ENCODE measurements at places on chromosomes 11 and 22. TPM values are rescaled to one million over a fixed set of nuclear protein-coding genes. Genes with fewer than 3 reads are reported as not detected.

ISX gene
- total RNA-seq, result not detected

TSPAN32 gene
- not detected for total RNA-seq

OR4S1 gene
- not detected for total RNA-seq

QSER1 gene
- 24.3 TPM for total RNA-seq

PTPRCAP gene
- total RNA-seq, result 2.4 TPM

OR8A1 gene
- total RNA-seq, result not detected

GLYATL1 gene
- total RNA-seq, result 2.7 TPM

TLCD5 gene
- 2.7 TPM for total RNA-seq

C1QTNF5 gene
- total RNA-seq, result 8.5 TPM

ZNRD2 gene
- 24.7 TPM for total RNA-seq

MUC15 gene
- total RNA-seq, result 2.5 TPM

INPP5J gene
- 7.1 TPM for total RNA-seq

PIK3IP1 gene
- 6.5 TPM for total RNA-seq

GDPD4 gene
- not detected for total RNA-seq

OR8G1 gene
- total RNA-seq, result not detected

CCDC87 gene
- total RNA-seq, result 0.28 TPM

IGLL1 gene
- not detected for total RNA-seq

DNA sequence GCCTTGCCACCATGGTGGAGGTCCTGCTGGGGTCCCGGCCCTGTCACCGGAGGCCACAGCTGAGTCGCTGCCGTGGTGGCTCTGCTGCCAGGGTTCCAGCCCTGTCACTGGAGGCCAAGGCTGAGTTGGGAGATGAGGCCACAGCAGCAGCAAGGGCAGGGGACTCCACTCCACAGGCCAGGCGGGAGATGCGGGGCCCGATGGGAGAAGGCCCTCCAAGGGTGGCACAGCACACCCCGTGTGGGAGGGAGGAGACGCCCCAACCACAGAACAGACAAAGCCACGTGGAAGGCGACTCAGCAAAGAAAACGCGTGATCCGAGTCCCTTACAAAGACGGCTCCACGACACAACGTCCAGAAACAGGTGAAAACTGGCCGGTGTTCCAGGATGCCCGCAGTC, 159.3 kb downstream of the BRD1 start:
- H3K4me3 ChIP-seq, result no peak overlapping the region
- no peaks in the 10 kb centered on the region for H3K36me3 ChIP-seq
- no peaks in the 10 kb centered on the region for H3K4me1 ChIP-seq
- no peaks in the 10 kb centered on the region for H3K27me3 ChIP-seq
- H3K27ac ChIP-seq, result no peak overlapping the region

GRCh38 chr22:26323013-26323412, 106.0 kb upstream of the ASPHD2 start:
- no peaks in the 10 kb centered on the region for H3K4me1 ChIP-seq
- H3K36me3 ChIP-seq, result no peaks in the 10 kb centered on the region
- H3K4me3 ChIP-seq, result no peak overlapping the region
- no peak for DNase-seq
- H3K27me3 ChIP-seq, result no peaks in the 10 kb centered on the region

GRCh38 chr11:132037956-132038355, 667.5 kb downstream of the NTM start:
- no peaks in the 10 kb centered on the region for H3K27me3 ChIP-seq
- H3K4me1 ChIP-seq, result no peaks in the 10 kb centered on the region
- no peak for DNase-seq
- H3K27ac ChIP-seq, result no peak overlapping the region
- H3K4me3 ChIP-seq, result no peak overlapping the region

DNA sequence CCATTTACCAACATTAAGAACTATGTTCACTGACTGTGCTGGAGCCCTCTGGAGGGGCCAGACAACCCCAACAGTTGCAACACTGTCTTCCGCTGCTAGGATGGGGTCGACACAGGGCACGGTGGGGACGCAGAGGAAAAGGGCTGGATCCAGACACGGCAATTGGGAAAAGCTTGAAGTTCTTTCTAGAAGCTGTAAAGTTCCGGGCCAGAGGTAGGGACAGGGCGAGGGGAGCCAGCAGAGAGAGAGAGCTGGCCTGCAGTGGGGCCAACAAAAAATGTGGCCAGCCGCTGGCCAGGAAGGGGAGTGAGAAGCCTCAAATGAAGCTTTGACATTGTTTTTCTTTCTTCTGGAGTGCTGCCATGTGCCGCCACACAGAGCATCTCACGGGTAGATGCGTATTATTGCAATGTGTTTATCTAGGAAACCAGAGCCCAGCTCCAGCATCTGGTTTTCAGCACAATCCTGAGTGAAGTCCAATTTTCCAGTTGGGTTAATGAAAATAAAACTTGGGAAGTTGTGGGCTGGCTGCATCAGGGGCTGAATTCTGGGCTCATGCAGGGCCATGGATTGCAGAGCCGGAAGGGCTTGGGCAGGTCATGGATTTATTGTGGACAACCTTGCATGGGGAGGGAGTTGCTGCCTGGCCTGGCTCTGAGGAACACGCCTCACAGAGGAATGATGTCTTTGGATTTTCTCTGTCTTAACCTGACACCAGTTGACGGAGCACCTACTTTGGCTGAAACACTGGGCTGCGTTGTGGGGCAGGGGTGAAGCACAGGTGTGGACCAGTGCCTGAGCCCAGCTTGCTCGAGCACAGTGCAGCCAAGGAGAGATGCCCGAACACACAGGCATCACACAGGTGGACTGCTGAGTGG, 67.6 kb upstream of the AMPD3 start:
- no peaks in the 10 kb centered on the region for H3K27me3 ChIP-seq
- H3K4me3 ChIP-seq, result no peak overlapping the region
- no peak for DNase-seq
- no peaks in the 10 kb centered on the region for H3K4me1 ChIP-seq

DNA sequence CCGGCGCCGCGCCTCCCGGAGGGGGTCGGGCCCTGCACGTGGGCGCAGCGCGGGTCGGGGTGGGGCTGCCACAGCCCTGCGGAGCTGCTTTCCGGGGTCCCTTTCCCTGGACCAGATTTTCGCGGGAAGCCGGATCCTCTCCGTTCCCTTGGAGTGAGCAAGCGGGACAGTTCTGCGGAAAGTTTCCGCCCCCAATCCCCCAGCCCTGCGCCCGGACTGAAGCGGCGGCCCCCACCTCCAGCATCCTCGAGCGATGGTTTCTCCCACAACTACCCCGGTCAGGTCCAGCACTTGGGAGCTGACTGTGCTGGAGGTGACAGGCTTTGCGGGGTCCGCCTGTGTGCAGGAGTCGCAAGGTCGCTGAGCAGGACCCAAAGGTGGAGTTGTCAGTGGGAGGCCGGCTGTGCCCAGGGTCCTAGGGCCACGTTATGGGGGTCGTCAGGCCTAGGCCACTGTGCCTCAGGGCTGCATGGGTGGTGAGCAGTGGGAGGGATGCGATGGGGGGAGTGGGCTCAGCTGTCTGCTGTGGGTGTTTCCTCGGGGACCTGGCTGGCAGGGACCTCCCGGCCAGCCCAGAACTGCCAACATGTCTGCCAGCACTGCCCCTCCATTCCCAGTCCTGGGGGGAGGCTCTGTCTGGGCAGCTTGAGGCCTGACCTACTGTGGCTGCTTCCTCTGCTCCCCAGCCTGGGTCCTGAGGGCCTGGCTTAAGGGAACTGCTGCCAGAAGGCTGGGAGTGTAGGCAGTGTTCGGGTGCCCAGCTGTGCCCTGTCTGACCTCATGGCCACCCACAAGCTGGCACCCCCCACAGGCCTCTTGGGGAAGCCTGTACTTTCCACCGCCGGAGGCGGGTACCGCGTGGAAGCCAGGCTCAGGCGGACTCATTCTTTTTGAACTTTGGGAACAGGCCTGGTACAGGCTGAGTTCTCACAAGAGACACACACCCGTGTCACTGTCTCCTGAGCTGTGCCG, 726 bp downstream of the ST3GAL4 start:
- H3K4me3 ChIP-seq, result peak overlapping the region; percentile 46
- peak; percentile 61 for DNase-seq
- H3K4me1 ChIP-seq, result peaks cover 14% of the 10 kb centered on the region
- no peaks in the 10 kb centered on the region for H3K27me3 ChIP-seq
- no peak overlapping the region for H3K27ac ChIP-seq

GRCh38 chr11:92829671-92830070, 139.8 kb upstream of the MTNR1B start:
- H3K4me3 ChIP-seq, result no peak overlapping the region
- H3K27ac ChIP-seq, result no peak overlapping the region
- no peaks in the 10 kb centered on the region for H3K4me1 ChIP-seq
- DNase-seq, result no peak
- H3K27me3 ChIP-seq, result no peaks in the 10 kb centered on the region

DNA sequence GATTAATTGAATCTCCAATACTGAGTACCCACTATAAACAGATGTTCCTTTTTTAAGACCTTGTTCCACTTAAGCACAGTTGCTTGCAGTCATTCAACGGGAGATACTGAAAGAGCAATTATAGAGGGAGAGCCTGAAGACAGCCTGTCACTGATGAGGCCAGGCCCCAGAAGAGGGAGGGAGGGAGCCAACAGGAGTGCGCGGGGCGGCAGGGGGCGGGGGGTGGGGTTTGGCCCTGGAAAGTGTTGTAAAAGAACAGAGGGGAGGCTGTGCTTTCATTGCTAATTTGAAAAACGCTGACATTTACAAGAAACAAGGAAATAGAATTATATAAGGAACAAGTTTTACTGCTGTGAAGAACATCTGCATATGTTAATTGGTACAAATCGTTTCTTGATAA, 53.1 kb downstream of the MAP6 start:
- no peaks in the 10 kb centered on the region for H3K27me3 ChIP-seq
- H3K4me3 ChIP-seq, result no peak overlapping the region
- no peaks in the 10 kb centered on the region for H3K36me3 ChIP-seq
- DNase-seq, result no peak
- no peak overlapping the region for H3K27ac ChIP-seq

- no peaks in the 10 kb centered on the region for H3K4me1 ChIP-seq
- no peaks in the 10 kb centered on the region for H3K36me3 ChIP-seq
- DNase-seq, result no peak
- H3K4me3 ChIP-seq, result no peak overlapping the region
Measured at GRCh38 chr11:64525711-64526110, 65.3 kb upstream of the SLC22A12 start.

- H3K4me3 ChIP-seq, result no peak overlapping the region
- no peaks in the 10 kb centered on the region for H3K36me3 ChIP-seq
- no peaks in the 10 kb centered on the region for H3K4me1 ChIP-seq
- H3K27ac ChIP-seq, result no peak overlapping the region
- no peaks in the 10 kb centered on the region for H3K27me3 ChIP-seq
Measured at GRCh38 chr11:128210148-128210940, 377.0 kb downstream of the ETS1 start.

- H3K27me3 ChIP-seq, result no peaks in the 10 kb centered on the region
- no peaks in the 10 kb centered on the region for H3K36me3 ChIP-seq
- H3K4me1 ChIP-seq, result peaks cover 22% of the 10 kb centered on the region
- no peak overlapping the region for H3K4me3 ChIP-seq
- H3K27ac ChIP-seq, result no peak overlapping the region
Measured at GRCh38 chr11:129223260-129223659, 31.1 kb upstream of the ARHGAP32 start.

GRCh38 chr11:122852074-122852795, 13.9 kb downstream of the CRTAM start:
- H3K27ac ChIP-seq, result no peak overlapping the region
- H3K27me3 ChIP-seq, result no peaks in the 10 kb centered on the region
- H3K36me3 ChIP-seq, result no peaks in the 10 kb centered on the region
- H3K4me1 ChIP-seq, result no peaks in the 10 kb centered on the region
- H3K4me3 ChIP-seq, result no peak overlapping the region

- no peak overlapping the region for H3K4me3 ChIP-seq
- H3K27me3 ChIP-seq, result no peaks in the 10 kb centered on the region
- H3K27ac ChIP-seq, result no peak overlapping the region
- no peaks in the 10 kb centered on the region for H3K36me3 ChIP-seq
- H3K4me1 ChIP-seq, result no peaks in the 10 kb centered on the region
Measured at GRCh38 chr22:44608597-44609399, 93.2 kb upstream of the PRR5 start.

- no peaks in the 10 kb centered on the region for H3K4me1 ChIP-seq
- no peak overlapping the region for H3K27ac ChIP-seq
- no peak overlapping the region for H3K4me3 ChIP-seq
- no peaks in the 10 kb centered on the region for H3K27me3 ChIP-seq
Measured at GRCh38 chr22:47366026-47366767, 603.7 kb downstream of the TBC1D22A start.

- H3K4me3 ChIP-seq, result no peak overlapping the region
- DNase-seq, result no peak
- no peaks in the 10 kb centered on the region for H3K27me3 ChIP-seq
- peaks cover 17% of the 10 kb centered on the region for H3K4me1 ChIP-seq
Measured at GRCh38 chr22:47000256-47000655, 237.8 kb downstream of the TBC1D22A start.

DNA sequence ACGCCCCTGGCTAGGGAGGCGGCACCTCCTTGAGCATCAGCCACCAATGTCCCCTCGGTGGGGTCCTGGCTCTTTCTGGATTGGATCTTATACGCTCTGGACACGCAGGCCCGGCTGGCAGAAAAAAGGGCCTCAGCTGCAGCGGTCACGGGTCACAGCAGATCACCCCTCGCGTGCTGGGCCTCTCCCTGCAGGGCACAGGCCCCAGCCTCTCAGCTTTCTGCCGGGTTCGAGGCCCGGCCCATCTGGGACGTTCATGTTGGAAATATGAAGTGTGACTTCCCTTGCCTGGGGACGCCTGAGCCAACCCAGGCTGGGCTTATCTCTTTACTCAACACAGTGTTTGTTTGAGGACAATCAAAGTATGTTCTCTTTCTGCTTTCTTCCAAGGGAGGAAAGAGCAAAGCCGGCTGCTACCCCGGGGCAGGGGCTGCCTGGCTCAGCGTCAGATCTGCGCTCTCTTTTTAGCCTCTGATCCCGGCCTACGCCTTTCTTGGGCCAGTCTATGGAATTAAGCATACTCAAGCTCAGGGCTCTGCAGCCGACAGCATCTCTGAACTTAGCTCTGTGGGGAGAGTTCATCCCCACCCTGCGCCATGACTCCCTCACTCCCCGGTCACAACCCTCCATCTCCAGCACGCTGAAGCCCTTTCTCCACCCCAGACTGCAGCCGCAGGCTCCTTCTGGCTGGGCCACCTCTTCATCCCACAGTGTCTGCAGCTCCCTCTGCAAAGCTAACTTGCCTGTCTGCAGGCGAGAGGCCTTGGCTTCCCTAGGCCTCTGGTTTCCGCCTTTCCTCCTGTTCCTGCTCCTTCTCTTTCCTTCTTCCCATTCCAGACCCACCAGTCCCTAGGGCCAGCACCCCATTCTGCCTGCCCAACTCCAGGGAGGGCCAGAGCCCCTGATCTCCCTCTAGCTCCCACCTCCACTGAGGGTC, 38.8 kb downstream of the ADAMTS15 start:
- no peak overlapping the region for H3K27ac ChIP-seq
- no peaks in the 10 kb centered on the region for H3K36me3 ChIP-seq
- DNase-seq, result no peak
- no peak overlapping the region for H3K4me3 ChIP-seq
- no peaks in the 10 kb centered on the region for H3K4me1 ChIP-seq
- H3K27me3 ChIP-seq, result no peaks in the 10 kb centered on the region

Data from pancreas (tissue), 10 donors.